Ovary (tissue), 10 donors: ENCODE measurements at places on chromosomes 1 and 21. TPM values are rescaled to one million over a fixed set of nuclear protein-coding genes. Genes with fewer than 3 reads are reported as not detected.

LBR gene
- 58.4 TPM for total RNA-seq

CD101 gene
- 1.4 TPM for total RNA-seq

USH2A gene
- total RNA-seq: not detected

RGSL1 gene
- total RNA-seq: not detected

- no peak for DNase-seq
Measured at GRCh38 chr1:228363686-228364067, 43.0 kb downstream of the TRIM11 start.

DNA sequence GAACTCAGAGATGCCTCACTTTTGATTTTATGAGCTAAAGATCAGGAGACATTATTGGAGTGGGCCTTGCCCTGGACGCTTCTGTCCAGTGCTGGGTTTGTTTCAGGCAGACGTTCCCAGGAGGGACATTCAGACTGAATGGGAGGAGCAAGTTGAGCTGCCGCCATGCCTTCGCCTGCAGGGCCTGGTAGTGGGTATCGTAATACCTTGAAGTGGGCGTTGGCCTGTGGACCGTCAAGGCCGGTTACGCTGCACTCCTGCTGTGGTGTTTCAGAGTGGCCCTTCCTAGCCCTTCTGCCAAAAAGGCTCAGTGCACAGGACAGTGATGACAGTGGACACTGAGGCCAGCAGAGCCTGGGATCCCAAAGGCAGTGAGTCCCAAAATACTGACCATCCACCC, 1.6 kb downstream of the FAM3B start:
- no peak for DNase-seq

FBXO44 gene
- total RNA-seq: 20.8 TPM

DNA sequence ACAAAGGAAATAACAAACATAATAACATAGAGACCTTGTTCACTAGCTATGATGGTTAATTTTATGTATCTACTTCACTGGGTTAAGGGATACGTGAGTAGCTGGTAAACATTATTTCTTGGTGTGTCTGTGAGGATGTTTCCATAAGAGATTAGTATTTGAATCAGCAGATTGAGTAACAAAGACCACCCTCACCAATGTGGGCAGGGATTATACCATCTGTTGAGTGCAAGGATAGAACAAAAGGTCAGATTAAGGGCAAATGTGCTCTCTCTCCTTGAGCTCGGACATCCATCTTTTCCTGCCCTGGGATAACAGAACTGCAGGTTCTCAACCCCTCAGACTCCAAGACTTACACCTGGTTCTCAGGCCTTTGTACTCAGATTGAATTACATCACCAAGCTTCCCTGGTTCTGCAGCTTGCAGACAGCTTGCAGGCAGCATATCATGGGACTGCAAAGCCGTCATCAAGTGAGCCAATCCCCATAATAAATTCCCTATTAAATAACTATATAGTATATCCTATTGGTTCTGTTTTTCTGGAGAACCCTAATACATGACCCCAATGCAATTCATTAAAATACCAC, 9.2 kb downstream of the SPATA6 start:
- DNase-seq: no peak

GRCh38 chr1:179924268-179924667, 30.3 kb upstream of the CEP350 start:
- no peak for DNase-seq

- no peak for DNase-seq
Measured at GRCh38 chr1:101389547-101389929, 152.7 kb downstream of the S1PR1 start.

PINK1 gene
- total RNA-seq: 60.0 TPM

NCDN gene
- 21.7 TPM for total RNA-seq

CLCA4 gene
- total RNA-seq: 0.23 TPM

GBP4 gene
- total RNA-seq: 23.7 TPM

DNA sequence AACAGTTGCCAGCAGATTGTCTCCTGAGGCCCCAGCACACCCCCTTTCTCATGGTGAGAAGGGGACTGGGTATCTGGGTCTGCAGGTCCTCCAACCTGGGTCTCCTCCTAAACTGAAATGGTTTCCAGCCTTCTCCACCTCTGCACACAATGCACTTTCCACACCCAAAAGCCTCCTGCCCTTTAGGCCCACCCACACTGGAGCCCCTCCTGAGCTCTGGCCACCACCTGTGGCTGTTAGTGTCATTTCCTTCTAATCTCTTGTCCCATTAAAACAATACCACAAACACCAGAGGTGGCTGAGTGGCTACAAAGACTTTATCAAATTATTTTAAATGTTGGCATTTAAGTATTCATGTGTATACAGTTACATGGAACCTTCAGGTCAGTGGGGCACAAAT, 11.5 kb downstream of the GPR3 start:
- DNase-seq: no peak

GRCh38 chr1:165129568-165130164, 226.8 kb downstream of the LMX1A start:
- DNase-seq: no peak

DNA sequence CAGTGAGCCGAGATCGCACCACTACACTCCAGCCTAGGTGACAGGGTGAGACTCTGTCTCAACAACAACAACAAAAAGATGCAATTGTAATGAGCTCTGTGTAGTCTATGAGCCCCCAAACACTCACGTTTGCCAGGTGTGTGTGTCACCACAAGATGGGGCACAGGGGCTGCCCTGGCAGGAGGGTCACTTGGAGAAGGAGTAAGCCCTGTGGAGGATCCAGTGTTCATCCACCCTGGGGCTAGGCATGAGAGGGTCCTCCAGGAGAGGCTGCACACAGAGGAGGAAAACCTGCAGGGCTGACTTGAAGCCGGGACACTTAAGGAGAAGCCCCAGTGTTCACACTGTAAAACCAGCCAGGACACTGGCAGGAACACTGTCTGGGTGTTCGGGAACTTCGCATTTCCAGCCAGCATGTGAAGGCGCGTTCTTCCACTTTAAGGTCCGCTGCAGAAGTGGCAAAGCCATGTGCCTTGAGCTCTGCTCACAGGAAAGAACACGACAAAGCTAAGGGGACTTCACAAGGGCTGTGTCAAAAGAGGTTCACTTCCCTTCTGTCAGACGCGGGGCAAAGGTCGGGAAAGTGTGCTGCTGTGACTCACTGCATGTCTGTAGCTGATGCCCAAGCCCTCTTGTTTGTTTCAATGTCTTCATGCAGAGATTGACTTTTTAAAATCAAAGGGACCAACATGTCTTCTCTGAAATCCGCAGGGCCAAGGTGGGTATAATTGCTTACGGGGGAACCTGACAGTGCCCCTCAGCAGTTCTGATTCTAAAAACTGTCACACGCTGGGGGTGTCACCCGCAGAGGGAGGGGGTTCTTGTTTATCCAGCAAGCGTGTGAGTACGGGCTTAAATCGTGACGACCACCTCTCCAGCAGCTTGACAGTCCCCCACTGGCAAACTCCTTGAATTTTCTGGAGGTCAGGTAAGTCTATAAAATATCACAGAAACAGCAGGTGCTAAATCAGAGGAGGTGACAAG, 102.8 kb downstream of the RIPK4 start:
- DNase-seq: peak; percentile 13

DNA sequence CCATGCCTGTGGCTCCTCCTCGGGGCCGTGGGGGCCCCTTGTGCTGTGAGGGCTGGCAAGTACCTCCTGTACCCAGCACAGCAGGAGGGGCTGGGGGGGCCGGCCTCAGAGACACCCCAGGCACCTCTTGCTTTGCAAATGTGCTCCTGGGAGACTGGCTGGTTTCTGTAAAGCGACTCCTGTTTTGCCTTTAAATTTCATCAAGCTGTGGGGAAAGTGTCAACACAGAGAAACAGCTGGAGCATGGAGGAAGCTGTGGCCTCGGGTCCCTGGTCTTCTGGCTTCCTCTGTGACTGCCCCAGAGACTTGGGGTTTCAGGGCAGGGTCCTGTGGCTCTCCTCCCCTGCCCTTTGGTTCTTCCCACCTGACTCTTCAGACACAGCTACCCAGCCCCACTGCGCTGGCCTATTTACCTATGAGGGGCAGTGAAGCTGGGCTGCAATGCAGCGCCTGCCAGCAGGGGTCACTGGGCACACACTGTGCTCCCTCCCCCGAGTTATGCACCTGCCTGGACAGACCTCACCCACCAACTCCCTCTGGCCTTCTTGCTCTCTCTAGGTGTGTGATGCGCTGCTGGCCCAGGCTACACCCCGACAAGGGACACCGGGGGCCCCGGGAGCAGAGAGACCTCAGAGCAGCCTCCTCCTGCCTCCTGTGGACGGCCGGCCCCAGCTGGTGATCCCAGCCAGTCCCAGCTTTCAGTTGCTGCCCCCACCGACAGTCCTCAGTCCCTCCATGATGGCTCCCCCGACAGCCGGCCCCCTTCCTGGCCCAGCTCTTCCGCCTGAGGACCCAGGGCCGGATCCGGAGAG, 17.6 kb upstream of the PEX10 start:
- no peak for DNase-seq

STUM gene
- total RNA-seq: 0.24 TPM

- DNase-seq: peak; percentile 23
Measured at GRCh38 chr21:37061926-37062592, 10.8 kb downstream of the PIGP start.

LDLRAD1 gene
- total RNA-seq: 0.48 TPM

KRTAP8-1 gene
- total RNA-seq: not detected

DNA sequence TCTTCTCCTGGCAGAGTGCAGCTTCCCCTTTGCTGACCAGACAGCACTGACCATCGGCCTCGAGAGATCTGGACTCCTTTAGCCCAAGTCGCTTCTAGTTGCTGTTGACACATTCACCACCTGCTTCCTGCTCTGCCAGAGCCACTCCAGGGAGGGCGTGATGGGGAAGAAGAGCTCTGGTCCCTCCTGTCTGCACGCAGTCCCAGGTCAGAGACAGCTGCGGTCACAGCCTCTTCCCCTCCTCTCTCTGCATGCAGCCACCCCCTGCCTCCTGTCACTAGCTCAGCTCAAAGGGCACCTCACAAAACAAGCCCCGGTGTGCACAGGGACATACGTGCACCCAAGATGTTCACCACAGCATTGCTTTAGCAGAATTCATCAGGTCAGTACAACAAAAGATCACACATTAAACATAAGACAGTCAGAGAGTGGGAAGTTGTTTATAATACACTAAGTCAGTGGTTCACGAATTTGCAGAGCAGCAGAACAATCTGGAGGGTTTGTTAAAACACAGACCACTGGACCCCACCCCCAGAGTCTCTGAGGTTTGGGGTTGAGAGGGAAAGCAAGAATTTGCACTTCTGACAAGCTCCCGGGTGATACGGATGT, 132.9 kb downstream of the SYF2 start:
- no peak for DNase-seq

DNA sequence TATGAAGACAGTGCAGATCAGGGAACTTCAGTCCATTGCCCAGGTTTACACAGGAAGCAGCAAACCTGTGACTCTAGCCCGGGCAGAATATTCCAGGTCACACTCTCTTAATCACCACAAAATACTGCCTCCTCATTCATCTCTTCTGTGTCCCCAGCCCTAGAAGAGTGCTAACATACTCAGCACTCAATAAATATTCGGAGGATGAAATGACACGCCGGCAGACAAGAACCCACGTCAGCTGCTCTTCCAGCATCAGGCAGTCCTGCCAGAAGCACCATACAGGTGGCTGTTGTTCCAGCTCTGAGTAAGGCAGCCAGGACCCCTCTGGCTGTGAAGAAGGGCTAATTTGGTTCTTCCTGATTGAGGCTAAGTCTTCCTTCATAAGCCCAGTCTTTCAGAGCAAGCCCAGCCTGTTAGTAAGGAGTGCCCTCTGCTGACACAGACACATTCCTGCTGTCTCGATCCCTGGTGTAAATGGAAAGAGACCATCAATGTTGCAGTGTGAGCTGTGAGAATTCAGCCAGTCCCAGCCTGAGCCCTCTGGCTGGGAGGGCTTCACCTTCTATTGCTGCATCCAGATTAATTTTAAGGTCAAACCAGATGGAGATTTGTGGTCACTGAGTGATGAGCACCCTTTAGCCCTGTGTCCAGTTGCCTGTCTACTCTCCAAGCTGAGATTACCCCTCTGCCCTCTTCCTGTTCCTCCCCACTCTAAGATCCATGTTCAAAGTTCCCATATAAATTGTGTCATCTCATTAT, 45.0 kb upstream of the KIRREL1 start:
- no peak for DNase-seq

HSPA6 gene
- 1.3 TPM for total RNA-seq

GRCh38 chr1:197468543-197469175, 200.6 kb downstream of the CRB1 start:
- DNase-seq: no peak

S100B gene
- total RNA-seq: 2.3 TPM

SEC16B gene
- 3.0 TPM for total RNA-seq

DNA sequence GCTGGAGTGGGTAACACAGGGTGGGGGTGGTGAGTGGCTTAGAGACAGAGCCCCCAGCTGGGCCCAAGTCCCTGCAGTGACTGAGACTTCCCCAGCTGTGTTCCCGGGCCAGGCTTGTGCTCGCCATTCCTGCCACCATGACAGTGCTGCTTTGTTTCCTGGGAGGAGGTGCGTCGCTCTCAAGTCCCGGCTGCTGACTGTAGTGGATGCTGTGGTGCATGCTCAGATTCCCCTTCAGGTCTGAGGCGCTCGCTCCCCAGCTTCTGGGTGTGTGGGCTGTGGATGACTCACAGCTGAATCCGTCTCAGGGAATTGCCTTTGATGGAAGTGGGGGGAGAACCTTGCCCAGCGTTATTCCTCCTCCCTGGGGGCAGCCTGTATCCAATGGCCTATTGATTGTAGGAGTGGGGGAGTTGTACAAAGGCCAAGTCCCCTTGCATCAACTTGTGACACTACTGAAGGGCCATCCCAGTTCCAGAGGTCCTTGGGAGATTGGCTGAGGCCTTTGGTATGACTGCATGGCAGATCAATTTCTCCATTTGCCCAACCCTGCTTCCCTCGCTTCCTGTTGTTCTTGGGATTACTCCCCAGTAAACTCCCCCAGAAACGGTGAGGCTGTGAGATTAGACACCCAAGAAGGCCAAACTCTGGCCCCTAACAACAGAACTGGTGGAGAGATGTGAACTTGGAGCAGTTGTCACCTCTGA, 17.8 kb upstream of the POU3F1 start:
- DNase-seq: no peak

DNA sequence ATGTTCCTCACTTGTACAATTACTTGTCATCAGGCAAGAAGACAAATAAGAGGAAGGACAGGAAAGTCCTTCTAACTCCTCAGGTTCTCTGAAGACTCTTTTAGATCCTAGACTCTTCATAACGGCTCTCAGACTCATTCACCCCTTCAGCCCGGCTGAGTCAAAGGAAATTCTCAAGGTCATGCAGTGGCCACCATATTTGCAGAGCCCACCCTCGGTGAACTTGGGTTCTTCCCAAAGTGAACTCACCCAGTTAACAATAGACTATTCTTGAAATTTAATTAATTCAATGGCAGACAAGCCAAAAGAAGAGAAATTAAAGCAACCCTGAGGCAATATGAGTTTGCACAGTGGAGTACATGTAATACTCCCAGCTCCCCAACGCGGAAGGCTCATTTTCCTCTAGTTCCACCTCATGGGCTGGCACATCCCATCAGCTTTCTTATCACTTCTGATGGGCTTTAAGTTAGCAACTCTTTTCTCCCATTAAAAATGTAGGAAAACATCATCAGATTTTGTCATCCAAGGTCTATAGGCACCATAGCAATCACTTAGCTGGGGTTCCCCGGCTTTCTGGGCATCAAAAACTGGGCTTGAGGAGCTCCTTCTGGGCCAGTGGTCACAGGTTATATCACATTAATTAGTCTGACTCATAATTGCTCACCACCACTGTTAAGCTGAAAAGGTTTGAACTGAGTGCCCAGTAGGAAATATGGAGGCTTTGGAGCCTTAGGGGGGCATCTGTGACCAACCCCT, 27.8 kb upstream of the TIAM1 start:
- no peak for DNase-seq
